Stimulated activated CD4-positive, alpha-beta T cell treated with anti-CD3 and anti-CD28 coated beads, Interleukin-15, amount 100 ng/mL, for 48 hours (primary cell): ENCODE measurements at places on chromosomes 2 and 18.

- no peak for DNase-seq
These were observed 28.5 kb upstream of the CEP68 start for GRCh38 chr2:65027616-65028244.

GRCh38 chr2:238136820-238137537, 1.5 kb upstream of the KLHL30 start:
- DNase-seq = no peak

- no peak for DNase-seq
These were observed 41.4 kb upstream of the ACTR2 start for GRCh38 chr2:65186093-65186868.

- no peak for DNase-seq
These were observed 21.9 kb downstream of the COPS9 start for GRCh38 chr2:240114233-240114632.

DNA sequence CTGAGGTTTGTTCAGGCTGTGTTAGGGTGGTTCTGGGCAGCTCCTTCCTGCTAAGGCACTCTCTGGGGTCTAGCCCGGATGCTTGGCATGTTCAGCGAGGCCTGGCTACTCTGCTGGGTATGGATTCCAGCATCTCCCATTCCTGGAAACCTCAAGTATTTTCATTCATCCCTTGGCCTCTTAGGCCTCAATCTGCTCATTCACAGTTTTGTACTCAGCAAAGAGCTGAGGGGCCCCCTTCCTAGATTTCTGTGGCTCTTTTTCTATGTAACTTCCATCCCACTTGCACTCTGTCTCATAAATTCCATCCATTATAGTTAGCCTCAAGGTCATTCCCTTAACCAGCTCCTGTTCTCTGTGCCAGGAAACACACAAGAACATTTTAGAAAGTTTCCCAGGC, 798.8 kb upstream of the HS6ST1 start:
- DNase-seq = no peak

DNA sequence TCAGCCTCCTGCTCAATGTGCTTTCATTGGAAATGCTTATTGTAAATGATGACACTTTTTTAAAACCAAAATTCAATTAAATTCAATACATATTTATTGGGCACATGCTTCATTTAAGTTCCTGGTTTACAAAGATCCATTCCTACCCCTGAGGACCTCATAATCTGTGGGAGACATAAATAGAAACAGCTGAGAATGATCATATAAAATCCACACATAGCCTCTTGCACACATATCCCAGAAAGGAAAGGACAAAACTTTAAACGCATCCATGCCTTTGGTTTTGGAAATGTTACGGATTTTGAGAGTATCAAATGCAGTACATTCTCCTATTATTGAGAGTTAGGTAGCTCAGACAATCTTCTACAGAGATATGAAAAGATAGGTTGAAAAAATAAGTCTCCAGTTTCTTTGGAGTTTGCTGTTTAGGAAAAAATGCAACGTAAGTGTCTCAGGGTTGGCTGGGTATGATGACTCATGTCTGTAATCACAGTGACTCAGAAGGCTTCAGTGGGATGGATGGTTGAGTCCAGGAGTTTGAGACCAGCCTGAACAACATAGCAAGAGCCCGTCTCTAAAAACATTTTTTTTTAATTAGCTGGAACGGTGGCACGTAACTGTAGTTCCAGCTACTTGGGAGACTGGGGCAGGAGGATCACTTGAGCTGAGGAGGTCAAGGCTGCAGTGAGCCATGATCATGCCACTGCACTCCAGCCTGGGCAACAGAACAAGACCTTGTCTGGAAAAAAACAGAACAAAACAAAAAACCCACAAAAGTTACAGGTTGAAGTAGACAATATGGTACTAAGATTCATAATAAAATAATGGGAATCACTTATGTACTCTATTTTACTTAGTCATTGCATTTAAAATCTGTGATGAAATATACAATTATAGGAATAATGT, 3.9 kb upstream of the PRELID3A start:
- no peak for DNase-seq

GRCh38 chr2:234072454-234072853, 22.0 kb downstream of the SPP2 start:
- DNase-seq = no peak

DNA sequence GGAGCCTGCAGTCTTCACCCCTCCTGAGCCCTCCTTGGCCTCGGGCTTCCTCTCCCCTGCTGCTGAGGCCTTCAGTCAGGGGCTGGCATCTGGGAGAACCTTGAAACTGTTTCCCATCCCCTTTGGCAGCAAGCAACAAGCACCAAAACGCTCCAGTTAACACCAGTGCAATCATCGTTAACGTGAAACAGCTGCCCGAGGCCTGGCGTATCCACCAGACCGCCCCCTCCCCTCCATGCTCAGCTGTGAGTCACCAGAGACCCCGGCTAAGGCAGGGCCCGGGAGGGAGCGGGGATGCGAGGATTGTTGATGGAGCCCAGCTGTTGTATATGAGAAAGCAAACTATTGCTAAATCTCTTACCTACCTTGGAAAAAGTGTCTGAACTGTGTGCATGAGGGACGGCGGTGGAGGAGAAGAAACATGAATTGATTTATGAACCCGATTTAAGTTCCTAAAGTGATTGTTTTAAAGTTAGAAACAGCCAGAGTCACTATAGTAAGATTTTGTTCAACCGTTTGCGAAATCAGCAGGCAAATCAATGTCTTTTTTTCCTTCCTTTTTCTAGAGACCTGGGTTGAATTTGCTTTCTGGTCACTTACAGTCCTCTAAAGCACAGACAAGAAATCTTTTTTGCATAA, 5.2 kb downstream of the ZFP36L2 start:
- no peak for DNase-seq

DNA sequence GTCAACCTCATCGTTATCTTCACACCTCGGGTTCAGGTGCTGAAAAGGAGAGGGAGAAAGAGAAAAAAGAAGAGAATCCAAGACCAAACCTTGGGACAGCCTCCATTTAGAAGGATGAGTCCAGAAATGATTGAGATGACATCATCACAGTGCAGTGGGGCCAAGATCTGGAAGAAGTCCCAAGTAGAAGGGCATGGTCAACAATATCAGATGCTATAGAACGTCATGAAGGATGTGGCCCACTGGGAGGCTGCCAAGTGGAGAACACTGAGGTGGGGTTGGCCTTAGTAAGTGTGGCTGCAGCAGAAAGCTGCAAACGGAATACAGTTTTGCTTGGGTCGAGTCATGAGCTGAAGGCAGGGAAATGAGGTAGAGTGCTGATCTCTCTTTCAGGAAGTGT, 91.1 kb upstream of the FZD7 start:
- DNase-seq = no peak

GRCh38 chr18:23573626-23574431, 12.5 kb downstream of the NPC1 start:
- DNase-seq = no peak

DNA sequence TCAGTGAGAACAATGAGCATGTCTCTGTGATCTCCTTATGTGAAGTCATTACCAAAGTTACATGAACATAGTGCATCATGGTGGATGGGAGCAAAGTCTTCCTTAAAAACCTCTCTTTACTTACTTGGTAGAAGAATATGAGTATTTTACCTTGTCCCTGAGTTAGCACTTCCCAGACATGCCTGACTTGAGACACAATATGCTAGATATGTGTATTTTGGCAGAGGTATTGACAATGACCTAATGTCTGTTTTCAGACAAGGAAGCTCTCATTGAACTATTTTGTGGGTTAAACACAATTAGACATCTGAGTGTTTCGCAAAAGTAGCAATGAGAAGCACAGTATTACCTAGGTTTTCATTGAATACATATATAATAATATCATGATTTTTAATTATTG, 99.1 kb upstream of the MC4R start:
- no peak for DNase-seq

DNA sequence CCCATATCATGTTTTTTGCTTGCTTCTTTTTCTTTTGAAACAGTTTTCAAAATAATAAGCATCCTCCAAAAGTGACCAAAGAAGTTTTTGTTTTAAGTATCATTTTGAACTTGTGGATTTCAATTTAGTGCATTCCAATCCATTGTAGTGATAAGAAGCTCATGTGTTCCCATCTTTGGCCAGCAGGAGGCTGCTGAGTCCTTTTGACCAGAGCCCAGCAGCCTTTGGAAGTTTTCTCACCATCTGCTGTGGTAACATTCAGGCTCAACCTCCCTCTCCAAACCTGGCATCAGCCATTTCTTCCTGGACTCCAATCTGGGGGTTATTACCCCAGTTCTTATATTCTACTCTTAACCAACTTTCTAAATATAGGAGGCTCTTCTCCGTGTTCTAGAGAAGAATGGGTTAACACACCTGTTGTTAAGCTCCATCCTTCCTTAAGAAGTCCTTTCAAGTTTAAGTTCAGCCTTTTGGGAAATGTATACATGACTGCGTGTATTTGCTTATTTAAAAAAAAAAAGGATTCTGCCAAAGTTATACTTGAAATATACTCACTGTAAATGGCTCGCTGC, 39.0 kb upstream of the MAL start:
- DNase-seq = peak; percentile 23

- DNase-seq = no peak
These were observed 47.5 kb upstream of the ACSL3 start for GRCh38 chr2:222813177-222813843.

DNA sequence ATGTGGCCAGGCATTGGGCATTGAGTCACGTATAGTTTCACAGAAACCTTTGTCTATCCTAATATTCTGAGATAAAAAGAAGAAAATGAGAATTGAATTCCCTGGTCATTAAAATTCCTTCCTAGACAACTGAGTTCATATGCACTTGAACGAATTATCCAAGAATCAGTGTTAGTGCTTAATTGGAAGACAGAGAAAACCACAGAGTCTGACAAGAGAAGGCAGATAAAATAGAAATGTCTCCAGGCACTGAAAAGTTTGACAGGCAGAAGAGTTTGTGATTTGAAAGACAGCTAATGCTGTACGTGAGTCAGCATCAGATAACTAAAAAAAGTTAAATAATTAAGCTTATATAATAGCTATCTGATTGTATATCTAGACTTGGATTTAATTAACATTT, 47.7 kb upstream of the TRIB2 start:
- DNase-seq = no peak

- no peak for DNase-seq
These were observed 126.8 kb downstream of the SEPTIN10 start for GRCh38 chr2:109486711-109487535.

DNA sequence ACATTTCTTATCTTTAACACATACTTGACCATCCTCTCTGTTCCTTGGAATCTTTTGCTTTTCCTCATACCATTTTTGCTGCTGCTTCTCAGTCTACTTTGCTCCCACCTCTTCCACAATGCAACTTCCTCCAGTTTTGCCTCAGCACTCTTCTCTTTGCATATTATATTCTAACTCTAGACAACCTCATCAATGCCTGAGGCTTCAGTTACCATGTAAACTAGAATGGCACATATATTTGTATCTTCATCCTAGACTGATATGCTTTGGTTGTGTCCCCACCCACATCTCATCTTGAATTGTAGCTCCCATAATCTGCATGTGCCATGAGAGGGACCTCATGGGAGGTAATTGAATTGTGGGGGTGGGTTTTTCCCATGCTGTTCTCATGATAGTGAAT, 55.9 kb upstream of the STAM2 start:
- DNase-seq = no peak

DNA sequence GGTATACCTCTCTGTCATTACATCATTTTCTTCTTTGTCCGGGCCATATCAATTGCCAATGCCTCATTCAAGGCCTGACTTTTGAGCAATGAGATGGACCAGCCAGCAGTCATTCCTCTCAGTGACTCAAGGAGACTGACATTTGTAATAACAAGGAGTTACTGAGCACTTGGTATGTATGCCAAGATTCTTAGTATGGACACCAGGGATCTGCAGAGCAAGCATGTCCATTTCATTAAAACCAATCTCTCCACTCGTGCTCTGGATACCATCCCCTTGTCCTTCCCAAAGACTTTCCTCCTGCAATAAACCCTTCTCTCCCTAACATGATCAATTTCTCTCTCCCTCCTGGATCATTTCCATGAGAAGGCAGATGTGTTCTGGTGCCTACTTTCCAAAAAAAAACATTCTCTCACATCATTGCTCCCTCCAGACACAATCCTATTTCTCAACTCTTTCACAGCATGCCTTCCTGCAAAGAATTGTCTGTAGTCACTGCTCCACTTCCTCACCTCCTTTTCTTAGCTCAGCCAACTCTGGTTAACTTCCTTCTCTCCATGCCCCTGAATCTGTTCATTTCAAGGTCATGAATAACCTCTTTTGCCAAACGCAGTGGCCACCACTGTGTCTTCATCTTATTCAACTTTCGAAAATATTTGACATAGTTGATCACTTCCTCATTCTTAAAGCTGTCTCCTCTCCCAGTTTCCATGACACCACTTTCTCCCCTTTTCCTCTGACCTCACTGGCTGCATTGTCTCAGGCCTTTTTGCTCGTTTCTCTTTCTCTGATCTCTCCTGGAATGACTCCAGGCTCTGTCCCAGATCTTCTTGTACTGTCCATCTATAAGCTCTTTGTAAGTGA, 102.8 kb upstream of the CYP1B1 start:
- DNase-seq = no peak

DNA sequence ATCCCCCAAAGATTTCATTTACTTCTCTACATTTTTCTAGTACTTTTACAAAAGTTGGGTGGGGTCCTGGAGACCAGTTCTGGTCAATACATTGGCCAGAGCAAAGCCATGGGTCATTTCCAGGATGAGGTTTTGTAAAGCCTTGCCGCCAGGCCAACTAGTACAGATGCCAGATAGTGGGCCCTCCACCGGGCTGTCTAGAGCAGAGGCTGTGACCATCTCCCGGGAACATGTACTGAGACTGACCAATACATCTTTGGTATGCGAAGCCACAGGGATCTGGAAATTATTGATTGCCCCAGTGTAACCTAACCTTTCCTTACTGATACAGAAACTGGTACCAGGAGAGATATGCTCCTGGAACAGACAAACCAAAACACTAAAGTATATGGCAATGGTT, 599.2 kb downstream of the ADCYAP1 start:
- no peak for DNase-seq

GRCh38 chr18:48385596-48385995, 23.6 kb downstream of the ZBTB7C start:
- DNase-seq = no peak

DNA sequence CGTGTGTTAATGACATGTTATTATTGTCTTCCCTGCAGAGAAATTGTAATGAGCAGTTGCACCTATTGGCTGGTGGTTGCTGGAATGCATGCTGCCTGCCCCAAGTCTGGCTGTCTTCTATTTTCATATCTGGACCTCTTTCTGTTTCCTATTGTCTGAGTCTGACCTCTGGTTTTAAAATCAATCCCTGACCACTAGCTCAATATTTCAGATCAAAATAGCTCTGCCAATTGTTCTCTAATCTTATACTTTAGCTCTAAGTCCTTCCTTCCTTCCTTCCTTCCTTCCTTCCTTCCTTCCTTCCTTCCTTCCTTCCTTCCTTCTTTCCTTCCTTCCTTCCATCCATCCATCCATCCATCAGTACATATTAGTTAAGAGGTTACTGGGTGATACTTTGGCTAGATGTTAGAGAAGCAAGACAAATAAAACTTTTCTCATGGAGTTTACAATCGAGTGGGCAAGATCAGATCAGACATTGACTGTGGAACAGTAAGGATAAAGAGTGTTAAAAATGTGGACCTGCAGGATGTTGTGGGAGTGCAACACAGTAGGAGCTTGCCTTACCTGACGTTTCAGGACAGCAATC, 417.1 kb downstream of the SOCS6 start:
- DNase-seq = no peak
